ENCODE measurements at places on chromosomes 1 and 21.

- no peak for DNase-seq
These were observed 15.0 kb downstream of the CELSR2 start for GRCh38 chr1:109264379-109264755.

DNA sequence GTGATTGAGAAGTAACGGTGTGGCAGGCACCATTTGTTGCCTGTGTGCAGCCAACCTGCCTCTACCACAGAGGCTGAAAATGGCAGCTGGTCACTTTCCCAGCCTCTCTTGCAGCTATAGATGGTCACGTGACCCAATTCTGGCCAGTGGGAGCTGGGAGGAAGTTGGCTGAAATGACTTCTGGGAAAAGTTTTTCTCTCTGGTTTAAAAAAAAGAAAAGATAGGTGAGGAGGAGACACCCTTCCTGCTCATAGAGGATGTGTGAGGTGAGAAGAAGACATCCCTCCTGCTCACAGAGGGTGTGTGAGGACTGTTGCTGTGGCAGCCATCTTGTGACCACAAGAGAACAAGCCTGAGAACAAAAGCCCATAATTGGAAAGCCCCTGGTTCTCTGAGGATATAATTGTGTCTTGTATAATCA is 122.8 kb downstream of the SYF2 start:
- DNase-seq, result no peak

DNA sequence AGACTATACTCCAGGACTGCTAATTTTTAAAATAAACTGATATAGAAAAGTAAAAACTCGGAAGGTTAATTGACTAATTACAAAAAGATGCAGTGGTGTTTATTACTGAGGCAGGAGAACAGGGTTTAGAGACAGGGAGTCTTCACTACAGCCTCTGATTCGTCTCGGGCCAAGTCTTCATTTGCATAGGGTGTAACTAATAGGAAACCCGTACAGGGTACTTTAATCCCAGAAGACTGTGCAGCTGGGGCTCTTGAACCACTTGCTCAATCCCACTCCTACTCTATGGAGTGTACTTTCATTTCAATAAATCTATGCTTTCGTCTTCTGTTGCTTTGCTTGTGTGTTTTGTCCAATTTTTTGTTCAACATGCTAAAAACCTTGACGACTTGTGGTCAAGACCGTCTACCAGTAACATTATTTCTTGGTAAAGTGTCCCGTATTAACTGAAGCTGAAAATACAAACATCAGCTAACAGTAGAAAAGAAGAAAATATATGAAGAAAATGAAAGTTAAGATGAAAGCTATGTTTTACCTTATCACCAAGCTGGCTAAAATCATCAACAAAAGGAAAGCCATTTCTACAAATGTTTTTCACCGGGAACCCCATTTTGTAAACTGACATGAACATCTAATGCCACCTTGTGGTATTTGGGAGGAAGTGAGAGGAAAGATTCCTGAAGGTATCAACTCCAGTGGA is 8.0 kb downstream of the SDHB start:
- DNase-seq, result no peak

DNA sequence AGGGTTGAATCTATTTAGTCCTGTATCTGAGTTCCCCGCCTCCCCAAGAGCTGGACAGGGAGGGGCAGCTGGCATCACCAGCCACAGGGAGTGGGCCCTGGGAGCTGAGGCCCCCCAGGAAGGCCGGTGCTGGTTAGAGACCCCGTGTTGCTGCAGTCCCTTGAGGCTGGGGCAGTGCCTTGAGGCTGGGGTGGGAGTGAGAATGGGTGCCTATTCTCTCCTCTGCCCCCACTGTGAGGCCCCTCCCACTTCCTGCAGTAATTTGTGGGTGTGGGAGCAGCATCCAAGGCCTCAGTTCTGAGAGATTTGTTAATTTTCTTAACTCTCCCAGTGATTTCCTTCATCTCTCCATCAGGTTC is 2.5 kb upstream of the TRAPPC3 start:
- no peak for DNase-seq

GRCh38 chr1:221794079-221794670 is 52.3 kb upstream of the DUSP10 start:
- DNase-seq, result no peak

- DNase-seq, result no peak
These were observed 132.2 kb downstream of the SYT2 start for GRCh38 chr1:202578001-202578504.

- no peak for DNase-seq
These were observed 64.9 kb downstream of the TAS1R2 start for GRCh38 chr1:18794561-18794960.

DNA sequence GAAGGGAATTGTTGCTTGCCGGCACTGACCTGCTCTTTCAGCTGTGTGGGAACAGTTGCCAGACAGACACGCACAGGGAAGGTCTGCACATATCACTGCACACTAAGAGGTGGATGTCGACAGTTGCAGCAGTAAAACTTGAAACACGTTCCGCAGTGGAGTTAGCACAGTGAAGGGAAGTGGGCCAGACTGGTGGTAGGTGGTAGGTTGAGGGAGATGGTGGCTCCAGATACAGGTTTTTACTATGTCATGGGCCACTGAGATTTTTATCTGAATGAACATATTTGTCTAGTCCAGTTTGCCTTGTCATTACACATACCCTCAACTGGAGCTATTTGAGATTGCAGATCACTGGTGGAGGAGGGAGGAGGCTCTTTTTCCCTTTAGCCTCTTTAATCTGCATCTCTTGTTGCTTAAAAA is 13.5 kb downstream of the MRPS6 start:
- no peak for DNase-seq

GRCh38 chr1:118954301-118954905 is 33.7 kb downstream of the TBX15 start:
- no peak for DNase-seq

DNA sequence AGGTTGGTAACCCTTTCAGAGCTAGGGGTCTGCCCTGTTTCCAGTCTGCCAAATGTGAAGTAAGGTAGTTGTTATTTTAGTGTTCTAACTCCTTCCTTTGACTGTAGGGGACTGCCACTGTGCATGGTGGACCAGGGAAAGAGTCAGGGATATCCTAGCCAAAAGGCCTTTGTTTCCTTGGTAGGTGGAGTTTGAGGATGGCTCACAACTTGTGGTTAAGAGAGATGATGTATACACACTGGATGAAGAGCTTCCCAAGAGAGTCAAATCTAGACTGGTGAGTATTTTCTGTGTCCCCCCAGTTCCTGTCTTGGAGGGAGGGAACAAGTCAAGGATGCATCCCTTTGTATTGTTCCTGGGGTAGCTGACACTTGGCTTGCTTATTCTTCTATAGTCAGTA is 3.5 kb upstream of the ST3GAL3 start:
- no peak for DNase-seq

DNA sequence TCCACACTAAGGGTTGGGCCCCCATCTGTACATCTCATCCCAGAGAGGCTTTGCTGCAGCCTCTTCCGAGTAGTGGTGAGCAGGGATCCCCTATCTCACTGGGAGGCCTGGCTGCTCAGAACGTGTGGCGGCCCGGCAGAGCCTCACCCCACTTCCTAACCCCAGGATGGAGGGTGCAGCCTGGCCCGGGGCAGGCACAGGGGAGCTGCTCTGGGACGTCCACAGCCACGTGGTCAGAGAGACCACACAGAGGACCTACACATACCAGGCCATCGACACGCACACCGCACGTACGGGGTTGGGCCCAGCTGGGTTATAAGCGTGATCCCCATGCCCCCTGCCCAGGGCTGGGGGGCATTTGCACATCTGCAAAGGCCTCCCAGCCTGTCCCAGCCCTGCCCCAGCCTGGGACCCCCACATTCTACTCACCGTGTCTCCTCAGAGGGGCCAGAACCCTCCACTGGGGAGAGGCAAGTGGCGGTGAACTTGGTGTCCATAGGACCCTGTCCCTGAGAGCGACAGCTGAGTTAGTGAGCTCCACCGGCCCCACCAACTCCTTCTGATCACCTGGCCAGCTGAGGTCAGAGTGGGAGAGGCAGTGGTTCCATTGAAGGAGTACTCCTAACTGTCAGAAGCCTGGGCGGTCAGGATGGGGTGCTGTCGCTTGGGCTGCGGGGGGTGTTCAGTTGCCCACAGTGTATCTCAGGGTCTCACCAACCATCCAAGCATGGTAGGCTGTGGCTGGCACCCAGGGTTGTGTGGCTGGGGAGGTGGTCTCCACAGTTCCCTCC is 41.2 kb downstream of the TRIM11 start:
- no peak for DNase-seq

DNA sequence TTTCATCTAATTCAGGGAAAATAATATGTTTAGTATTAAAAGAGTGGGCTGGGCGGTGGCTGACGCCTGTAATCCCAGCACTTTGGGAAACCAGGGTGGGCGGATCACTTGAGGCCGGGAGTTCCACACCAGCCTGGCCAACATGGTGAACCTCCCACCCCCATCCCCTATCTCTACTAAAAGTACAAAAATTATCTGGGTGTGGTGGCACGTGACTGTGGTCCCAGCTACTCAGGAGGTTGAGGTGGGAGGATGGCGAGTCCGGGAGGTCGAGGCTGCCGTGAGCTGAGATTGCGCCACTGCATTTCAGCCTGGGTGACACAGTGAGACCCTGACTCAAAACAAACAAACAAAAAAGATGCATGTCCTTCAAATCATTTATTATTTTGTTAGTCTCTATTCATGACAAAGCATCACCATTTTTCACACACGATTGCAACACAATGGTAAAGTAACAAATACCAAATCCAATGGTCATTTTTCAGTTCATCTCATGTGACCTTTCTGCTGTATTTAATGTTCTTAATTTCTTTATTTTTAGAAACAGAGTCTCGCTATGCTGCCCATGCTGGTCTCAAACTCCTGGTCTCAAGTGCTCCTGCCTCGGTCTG is 1.0 kb downstream of the MSH4 start:
- no peak for DNase-seq

DNA sequence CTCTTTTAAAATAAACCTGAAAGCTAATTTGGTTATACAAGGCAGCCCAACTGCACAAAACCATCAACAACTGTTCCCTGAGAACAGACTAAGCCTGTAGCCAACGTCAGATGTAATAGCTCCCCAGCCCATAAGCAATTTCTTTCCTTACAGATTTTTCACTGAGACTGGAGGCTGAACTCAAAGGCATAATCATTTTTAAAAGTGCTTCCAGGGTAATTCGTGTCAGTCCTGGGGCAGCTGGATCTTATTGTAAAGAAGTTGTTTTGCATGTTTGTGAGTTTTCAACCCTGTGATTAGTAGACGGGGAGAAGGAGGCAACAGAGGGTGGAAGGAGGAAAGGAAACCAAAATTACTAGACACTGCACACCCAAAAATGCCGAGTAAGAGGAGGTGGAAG is 3.2 kb downstream of the DPT start:
- no peak for DNase-seq

GRCh38 chr1:78088015-78088414 is 42.2 kb downstream of the GIPC2 start:
- DNase-seq, result no peak

GRCh38 chr1:4322881-4323280 is 331.5 kb upstream of the AJAP1 start:
- DNase-seq, result no peak

DNA sequence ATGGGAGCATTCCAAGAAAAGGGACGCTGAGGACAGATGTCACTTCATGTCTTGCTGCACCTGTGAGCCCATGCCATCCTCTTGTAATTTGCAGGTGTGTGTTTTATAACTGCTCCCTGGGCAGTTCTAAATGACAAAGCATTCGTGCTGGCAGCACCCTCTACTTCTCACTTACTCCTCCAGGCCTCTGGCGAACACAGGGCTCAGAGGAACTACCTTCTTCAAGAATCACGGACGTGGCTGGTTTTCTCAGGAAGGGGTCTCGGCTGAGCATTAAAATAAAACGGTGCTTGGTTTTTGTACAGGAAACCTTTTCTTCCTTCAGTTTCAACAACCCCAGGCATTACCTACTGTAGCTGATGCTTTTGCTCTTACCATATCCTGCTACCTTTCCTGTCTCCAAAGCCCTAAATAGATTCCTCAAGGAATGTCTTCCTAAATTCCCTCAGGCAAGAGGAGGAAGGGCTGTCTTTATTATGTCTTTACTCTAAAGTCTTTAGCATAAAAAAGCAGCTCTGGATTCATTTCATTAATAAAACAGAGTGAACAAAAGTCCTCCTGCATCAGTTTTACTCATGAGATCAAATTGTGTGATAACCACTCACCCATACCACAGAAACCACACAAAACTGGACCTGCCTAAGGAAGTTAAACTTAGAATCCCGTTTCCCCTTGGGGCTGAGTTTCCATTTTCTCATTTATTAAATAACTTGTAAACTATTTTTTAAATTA is 79.0 kb upstream of the MAP10 start:
- no peak for DNase-seq

DNA sequence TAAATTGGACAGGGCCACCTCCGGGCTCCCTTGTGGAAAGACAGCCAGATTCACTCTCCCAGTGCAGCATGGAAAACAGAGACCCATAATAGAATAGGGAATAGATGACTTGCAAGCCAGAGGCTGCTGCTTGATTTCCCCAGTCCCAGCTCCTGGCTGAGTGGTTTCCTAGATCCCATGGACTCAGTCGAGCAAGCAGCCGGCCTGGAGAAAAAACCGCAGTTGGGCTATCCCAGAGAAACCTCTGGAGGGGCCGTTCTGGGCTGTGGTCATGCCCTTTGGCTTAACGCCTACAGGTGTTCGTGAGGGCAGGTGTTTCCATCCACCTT is 61.7 kb downstream of the ELK4 start:
- DNase-seq, result no peak

DNA sequence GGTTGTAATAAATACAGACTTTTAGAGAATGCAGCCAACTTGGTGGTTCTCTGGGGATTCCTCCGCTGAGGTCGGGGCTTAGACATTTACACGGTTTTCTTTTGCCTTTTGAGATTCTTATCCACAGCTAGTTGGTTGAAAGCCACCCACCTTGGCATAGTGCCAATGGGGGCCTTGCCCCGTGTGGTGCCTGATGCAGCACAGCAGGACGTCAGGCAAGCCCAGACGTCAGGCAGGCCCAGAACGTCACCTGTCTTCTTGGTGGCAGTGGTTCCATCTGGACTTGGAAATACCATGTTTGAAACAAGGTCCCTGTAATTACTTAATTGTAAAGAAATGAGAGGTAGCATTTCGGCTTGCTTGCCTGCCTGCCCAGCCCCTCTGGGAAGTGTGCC is 78.5 kb downstream of the GALNT2 start:
- DNase-seq, result no peak

DNA sequence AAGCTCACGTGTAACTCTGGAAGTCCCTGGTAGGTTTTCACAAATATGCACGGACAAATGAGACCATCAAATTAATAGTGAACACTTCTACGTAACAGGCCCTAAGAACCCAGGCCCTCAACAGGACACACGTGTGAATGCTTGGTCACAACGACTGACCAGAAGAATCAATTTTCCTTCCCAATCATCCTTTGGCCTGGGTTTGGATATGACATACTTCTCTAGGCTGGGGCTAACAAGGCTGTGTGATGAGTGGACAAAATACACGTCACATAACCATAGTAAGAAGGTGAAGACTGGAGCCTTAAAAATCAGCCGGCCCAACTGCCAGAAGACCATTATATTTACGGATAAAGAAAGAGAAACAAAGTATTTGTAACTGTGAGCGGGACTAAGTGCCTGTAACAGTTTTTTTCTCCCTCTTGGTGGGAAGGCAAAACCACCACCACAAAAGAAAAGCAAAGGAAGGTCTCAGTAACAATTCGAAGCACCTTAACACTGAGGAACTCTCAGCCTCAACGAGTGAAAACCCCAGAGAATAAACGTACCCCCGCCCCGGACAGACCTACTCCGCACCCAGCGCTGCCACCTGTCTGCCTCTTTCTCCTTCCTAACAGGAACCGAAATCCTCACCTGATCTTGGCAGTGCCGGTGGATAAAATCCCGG is 450 bp downstream of the SDE2 start:
- no peak for DNase-seq

- peak; percentile 46 for DNase-seq
These were observed 58.1 kb downstream of the PRKCZ start for GRCh38 chr1:2108213-2108876.

Measured in anterior cingulate cortex (tissue), 58 donors.